ENCODE measurements at places on chromosomes 3 and 15.
A peak's percentile ranks its signal among the peaks of the same experiment; 100 is the strongest.

- DNase-seq = no peak
Observed at GRCh38 chr3:105254154-105254553, 112.6 kb upstream of the ALCAM start.

- DNase-seq = no peak
Observed at GRCh38 chr3:79765911-79766310, 1.9 kb downstream of the ROBO1 start.

DNA sequence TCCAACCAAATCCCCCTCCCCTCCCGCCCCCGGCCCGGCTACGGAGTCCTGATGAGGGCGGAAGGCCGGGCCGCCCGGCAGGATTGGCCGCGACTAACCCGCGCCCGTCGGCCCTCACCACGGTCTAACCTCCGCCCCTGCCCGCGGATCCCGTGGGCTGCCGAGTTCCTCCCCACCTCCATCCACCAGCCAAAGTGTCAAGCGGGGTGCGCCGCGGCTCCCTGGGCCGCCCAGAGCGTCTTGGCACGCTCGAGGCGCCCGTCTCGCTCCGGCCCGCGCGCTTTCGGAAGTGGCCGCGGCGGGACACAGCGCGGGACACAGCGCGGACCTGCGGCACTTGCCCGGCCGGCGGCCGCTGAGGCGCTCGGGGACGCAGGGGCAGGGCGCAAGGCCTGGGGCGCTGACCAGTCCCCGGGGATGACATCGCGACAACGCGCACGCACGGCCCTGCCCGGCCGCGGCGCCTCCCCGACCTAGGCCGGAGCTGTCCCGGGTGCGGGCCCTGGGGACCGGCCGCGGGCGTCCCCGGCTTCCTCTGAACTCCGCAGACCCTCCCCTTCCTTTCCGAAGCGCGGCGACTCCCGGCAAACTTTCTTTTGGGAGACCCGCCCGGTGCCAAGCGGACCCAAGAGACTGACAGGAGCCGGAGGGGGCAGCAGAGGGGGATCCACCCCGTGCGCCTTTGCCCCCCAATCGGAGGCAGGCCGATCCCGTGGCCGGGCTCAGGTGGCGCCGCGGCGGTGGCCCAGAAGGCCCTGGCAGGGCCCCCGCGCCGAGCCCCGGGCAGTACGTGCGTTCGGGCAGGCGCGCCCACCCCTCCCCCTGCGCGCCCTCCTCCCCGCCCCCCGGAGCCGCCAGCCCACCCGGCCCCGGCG, 112.8 kb upstream of the ICE2 start:
- no peak for DNase-seq

GRCh38 chr15:62855085-62855476, 187.5 kb upstream of the TPM1 start:
- DNase-seq = no peak

- DNase-seq = no peak
Observed at GRCh38 chr3:39809995-39810595, 686 bp downstream of the MYRIP start.

GRCh38 chr3:109116031-109116430, 1.9 kb downstream of the MORC1 start:
- no peak for DNase-seq

DNA sequence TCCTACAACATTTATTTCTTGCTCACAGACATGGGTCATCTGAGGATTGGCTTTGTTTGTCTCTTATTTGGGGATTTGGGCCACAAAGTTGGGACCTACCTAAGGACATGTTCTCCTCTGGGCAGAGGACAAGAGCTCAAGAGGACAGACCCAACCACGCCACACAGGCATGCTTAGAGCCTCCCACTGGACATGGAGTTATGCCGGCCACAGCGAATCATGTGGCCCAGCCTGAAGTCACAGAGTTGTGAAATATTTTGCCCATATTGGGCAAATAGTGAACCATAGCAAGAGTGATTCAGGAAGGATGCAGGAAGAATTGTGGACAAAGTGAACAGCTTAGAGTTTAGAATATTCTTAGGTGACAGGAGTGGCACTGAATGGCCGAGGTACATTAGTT, 9.9 kb downstream of the TRAK1 start:
- no peak for DNase-seq

GRCh38 chr15:64824929-64825430, 467 bp downstream of the PIF1 start:
- no peak for DNase-seq

GRCh38 chr15:71880276-71880675, 69.9 kb downstream of the NR2E3 start:
- no peak for DNase-seq

DNA sequence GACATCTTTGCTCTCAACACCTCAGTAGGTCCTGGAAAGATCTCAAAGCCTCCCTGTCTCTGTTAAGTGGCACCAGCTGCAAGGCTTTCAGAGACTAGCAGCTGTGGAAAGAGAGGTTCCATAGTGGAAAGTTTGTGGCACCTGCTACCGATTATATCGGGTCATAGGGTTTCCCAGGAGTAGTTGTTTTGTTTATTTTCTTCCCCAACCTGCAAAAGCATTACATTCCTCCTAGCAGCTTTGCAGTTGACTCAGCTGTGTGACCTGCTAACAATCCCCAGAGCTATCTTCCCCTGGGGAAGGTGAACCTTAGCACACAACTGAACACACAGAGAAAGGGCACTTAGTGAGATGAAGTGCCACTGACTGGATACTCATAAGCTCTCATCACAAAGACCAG, 598.9 kb upstream of the GRM7 start:
- no peak for DNase-seq

DNA sequence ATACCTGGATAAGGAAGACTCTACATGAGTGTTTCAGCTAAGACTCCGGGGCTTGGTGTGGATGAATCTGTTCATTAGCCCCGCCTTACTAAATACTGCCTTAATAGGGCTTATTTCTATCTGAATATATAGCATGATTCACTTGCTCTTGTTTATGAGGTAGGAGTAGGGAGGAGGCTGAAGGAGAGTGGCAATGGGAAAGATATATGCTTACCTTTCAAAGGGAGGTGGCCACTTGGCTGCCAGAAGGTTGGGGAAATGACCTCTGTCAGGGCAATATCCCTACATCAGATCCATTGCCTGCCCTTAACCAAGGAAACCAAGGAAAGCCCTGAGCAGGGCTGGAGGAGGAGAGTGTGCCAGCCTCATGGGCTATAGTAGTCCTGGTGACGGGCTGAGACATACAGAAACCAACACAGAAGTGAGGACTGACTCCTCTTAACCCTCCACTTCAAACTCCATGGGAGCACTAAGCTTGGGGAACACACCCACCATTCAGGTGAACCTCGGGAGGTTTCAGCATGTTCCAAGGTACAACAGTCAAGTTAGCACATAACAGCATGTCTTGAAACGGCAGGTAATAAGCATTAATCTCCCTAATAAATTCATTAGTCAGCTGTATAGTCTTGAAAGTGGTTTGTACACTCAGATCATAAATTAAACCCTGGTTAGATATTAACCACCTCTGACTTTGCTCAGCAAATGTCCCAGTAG, 80.1 kb downstream of the EOMES start:
- DNase-seq = no peak

DNA sequence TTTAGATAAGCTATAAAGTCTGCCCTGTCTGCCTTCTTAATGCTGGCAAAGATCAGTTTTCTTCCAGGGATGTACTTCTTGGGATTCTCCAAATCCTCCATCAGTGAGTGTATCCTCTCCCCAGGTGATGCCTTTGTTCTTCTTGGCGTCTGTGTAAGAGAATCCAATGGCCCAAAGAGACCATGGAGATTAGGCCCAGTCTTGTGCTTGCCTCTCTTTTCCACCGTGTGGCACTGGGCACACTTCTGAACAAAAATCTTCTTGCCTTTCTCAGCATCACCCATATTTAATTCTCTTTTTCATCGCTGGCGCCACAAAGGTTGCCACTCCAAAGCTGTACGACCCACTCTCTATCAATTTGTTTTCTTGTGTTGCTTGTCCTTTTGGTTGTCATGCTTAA, 32.2 kb upstream of the TAMM41 start:
- DNase-seq = no peak

GRCh38 chr3:150920236-150920635, 15.0 kb upstream of the MINDY4B start:
- no peak for DNase-seq

DNA sequence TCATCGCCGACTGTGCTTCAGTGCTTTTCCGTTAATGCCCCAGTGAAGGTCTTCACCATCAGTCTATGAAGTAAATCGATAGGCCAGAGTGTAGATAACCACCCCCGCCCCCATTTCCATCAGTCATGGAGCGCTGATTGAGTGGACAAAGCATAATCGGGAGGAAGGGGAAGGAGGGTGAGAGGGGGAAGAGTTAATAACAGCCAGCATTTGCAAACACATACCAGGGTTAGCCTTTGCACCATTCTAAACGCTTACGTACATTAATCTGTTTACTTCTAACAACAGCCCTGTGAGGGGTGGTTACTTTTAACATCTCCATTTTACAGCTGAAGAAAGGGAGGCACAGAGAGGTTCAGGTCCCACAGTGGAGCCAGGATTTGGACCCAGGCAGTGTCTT, 26.8 kb downstream of the EDEM1 start:
- no peak for DNase-seq

DNA sequence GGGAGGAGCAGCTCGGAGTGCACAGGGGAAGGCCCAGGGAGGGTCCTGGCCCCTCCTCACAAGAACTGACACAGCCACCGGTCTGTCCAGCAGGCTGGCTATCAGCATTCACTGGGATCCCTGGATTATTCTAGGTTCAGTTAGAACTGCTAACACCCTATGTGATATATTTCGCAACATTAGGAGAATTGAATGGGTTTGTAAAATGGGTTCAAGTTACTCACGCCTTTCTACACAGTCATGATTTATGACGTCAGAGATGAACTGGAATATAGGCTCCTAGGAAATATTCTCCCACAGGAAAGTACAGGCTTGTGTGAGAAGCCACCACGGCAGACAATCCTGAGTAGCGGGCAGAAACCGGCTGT, 969 bp upstream of the BSN start:
- no peak for DNase-seq

DNA sequence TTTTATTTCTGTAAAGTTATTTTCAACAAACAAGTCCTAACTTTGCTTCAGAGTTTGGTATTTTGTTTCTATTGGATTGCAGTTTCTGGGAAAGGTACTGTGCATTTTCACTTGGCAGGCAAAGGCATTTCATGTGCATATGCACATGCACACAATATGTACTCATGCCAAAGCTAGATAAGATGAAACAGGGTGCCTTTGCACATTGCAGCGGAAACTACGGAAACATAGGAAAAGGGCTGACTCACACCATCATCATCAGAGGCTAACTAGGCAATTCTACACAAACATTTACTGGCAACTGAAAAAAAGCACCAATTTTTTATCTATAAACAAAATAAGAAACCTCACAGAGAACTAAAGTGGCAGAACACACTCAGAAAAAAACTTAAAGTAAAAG, 550.6 kb upstream of the NECTIN3 start:
- no peak for DNase-seq

- no peak for DNase-seq
Observed at GRCh38 chr3:52196977-52197376, 983 bp upstream of the ALAS1 start.

- DNase-seq = no peak
Observed at GRCh38 chr15:43104426-43104825, 1.4 kb downstream of the UBR1 start.

DNA sequence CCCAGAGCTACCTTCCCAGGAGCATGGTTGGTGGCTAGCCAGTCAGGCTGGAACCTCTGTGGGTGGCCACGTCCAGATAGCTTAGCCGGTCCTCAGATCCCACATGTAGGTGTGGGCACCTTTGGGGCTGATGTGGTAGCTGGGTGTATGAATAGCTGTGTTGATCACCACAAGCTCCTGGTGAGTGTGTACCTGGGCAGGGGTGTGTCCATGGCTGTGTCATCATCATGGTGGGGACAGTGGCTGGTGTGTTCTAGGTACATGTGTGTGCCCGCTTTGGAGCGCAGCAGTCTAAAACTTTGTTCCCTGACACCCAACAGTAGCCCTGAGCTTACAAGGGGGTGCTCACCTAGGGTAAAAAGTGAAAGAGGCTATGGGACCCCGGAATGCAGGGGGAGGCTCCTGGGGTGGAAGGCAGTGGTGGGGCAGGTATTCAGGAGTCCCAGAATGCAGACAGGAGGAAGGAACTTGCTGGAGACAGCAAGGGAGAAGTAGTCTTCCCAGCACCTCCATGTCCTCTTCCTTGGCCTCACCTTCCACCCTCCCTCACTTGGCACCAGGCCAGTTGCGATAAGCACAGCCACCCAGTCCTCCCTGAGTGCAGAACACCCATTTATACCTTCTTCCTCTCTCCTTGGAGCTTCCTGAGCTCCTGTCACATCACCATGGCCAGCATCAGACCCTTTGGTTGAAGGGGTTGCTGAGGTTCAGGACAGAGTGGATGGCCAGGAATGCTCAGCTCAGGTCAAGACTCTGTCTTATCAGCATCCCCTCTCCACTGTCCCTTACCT, 1.2 kb downstream of the CISH start:
- no peak for DNase-seq

- peak; percentile 92 for DNase-seq
Observed at GRCh38 chr15:84981054-84981710, 474 bp upstream of the PDE8A start.

DNA sequence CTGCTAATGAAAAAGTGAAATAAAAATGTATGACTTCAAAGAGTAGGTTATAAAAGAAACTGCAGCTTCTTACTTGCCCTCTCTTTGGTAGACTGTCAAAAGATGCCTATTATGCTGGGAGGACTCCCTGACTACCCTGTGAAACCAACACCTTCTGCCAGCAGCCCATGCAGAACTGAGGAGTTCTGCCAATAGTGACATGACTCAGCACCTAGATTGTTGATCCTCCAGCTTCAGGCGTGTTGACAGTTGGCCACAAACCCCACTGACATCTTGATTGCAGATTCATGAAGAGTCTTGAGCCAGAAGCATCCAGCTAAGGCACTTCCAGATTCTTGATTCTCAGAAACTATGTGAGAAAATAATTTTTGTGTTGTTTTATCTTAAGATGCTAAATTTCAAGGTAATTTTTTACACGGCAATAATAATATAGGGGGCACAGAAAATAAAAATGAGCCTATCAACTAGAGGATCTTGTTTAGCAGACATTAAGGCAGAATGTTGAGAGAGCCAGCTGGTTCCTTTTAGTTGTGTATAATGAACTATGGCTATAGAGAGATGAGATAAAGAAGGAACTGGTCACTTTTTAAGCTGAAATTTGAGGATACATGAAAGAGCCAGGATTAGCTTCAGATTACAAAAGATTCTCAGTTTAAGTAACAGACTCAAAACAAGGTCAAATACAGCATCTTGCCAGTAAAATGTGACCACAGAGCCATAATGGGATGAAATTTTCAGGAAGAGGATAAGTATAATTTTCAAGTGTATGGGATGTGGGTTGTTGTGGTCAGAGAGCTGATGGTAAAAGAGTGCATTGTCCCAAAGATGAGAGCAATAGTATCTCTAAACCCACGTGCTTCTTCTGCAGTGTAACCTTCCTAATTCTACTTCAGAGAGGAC, 588.7 kb upstream of the CBLB start:
- no peak for DNase-seq

GRCh38 chr3:8622873-8623691, 21.5 kb downstream of the SSUH2 start:
- peak; percentile 12 for DNase-seq
